ENCODE measurements at places on chromosomes 11 and 22.

DNA sequence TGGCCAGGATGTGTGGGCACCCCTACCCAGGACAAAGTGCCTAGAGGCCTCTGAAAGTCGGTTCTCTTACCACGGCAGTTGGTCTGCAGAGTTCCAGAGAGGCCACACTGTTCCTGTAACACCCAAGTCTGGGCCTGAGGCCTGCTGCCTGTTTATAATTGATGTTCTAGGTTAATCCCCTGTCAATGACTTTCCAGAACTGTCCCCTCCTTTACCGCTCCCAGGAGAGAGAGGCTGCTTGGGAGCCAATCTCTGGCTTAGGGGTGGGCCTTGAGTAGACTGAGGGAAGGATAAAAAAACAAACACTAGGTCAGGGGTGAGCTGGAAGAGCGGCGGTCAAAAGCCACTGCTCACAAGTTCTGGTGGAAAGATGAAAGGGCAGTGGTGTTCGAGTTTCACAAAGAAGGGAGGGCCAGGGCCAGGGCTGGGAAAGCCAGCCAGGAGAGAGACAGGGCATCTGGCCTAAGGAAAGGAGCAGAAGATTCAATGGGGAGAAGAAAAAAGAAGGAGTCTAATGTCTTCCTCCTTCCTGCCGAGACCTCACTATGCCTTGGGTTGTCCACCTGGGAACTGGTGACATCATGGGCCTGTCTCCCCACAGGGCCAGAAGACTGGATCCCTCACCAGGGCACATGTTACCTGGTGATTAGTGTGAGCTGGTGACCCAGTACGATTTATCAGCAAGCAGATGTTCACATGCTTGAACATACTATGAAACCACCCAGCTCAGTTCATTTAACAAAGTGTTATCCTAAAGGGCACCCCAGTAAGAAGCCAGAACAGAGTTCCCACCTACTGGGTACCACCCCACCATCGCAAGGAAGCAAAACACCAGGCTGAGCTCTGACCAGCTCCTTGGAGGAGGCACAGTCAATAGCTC lies 50.2 kb downstream of the PC start:
- no peak for DNase-seq

GRCh38 chr11:126006068-126006467 lies 56.6 kb downstream of the CDON start:
- no peak for DNase-seq

- DNase-seq = no peak
These were observed 19.3 kb downstream of the SBF2 start for GRCh38 chr11:10274726-10275125.

DNA sequence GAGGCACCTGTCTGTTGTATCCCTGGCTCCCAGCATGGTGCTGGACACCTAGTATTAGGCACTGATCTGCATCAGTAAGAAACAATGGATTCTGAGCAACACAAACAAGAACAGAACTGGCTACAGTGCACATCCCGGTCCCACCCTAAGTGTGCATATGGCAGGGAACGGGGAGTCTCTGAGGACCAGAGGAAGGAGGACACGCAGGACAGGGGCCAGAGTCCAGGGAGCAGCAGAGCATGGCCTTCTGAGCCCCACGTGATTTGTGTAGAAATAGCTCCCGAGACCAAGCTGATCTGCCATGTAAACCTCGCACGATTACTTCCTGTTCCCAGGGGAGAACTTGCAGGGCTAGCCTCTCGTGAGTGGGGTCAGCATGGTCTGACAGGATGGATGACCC lies 12.7 kb upstream of the SNX32 start:
- DNase-seq = no peak

GRCh38 chr11:33895752-33896137 lies 3.9 kb upstream of the LMO2 start:
- DNase-seq = no peak

DNA sequence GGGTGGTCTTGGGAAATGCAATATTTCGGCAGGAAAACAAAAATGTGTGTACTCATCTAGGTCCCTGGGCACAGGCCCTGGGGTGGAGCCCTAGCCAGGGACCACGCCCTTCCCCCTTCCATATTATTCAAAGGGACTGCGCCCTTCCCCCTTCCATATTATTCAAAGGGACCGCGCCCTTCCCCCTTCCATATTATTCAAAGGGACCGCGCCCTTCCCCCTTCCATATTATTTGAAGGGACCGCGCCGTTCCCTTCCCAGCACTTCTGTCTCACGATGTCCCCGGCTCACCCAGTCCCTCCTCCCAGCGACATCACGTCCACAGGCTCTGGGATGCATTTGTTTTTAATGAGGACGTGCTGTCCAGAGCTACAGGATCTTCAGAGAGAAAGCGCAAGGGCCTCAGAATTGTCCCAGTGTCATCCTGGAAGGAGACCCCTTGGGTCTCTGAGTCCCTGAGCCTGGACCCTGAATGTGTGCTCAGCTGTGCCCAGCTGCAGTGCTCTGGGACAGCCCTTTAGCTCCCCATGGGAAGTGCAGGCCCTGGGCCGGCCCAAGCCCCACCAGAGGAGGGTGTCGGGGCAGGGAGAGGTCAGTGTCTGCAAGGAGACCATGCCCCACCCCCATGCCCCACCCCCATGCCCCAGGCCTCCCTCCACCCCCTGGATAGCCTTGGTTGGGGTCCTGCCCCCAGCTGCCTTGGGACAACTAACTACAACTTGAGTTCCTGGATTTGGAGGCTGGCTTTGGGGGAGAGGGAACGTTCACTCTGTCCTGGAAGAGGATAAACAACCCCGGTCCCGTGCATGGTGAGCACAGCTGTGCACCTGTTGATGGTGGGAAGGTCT lies 810.0 kb downstream of the BRD1 start:
- DNase-seq = no peak

- DNase-seq = peak; percentile 95
These were observed 76.0 kb downstream of the UBASH3B start for GRCh38 chr11:122731500-122731913.

DNA sequence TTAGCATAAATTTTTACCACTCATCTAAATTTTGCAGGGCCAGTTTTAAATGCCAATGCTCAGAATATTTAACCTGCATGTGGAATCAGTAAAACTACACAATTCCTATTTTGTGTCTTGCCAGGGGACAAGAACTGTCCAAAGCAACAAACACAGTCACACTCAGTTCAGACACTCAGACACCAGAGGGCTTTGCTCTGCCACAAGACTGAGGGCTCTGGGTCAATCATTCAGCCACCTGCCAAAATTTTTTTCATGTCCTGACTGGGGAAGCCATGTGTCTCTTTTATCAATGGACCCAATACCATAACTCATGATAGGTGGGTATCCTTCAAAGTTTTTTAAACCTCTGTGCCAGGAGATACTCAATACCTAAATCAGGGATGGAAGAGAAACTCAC lies 304.0 kb upstream of the ANO3 start:
- no peak for DNase-seq

DNA sequence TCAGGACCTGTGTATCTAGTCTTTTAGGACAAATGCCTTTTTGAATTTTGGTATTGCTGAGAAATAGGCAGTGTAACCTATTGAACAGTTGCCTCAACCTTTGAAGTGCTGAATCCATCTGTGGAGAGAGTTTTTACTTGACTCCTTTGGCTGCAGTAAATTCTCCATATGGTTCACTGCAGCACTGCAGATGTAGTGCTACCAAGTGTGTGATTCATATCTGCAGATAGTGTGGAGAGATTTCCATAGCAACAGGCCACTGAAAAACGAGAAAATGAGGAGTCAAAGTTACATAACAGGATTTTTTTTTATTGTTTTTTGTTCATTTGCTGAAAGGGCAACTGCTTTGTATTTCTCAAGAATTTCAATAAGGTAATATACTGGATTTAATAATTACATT lies 356.1 kb downstream of the RAB38 start:
- no peak for DNase-seq

DNA sequence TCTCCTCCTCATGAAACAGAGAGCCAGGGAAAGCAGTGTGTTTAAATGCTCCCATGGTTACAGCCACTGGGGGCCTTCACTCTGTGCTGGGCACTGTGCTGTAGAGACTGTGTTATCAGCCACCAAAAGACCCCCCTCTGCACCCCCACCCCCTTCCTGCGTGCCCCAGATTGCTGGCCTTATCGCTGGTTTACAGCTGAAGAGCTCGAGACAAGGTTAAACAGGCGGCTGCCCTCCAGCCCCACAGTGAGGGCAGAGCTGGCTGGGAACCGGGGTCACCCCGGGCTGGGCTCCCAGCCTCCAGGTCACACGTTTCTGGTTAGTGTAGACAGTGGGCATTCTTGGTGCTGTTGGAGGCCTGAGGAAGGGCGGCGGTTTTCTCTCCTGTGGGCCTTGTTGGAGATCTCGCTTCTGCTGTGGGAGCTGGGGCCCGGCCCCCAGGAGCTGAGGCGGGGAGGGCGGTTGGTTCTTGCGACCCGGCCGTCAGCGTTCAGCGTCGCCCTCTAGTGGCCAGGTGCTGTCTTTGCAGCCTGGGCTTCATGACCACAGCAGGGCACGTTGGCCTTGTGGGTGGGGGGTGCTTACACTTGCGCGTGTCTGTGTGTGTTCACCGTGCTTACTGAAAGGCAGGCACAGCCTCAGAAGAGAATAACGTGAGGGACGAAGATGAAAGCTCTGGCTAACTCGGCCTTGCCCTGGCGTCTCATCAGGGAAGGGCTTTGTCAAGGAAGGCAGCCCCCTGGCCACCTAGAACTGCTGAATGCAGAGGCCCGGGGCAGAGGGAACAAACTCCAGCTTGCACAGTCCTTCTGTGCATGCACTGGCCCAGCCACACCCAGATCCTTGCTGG lies 40.8 kb downstream of the TBC1D22A start:
- DNase-seq = no peak

- no peak for DNase-seq
These were observed 9.9 kb upstream of the FERMT3 start for GRCh38 chr11:64196626-64197025.

DNA sequence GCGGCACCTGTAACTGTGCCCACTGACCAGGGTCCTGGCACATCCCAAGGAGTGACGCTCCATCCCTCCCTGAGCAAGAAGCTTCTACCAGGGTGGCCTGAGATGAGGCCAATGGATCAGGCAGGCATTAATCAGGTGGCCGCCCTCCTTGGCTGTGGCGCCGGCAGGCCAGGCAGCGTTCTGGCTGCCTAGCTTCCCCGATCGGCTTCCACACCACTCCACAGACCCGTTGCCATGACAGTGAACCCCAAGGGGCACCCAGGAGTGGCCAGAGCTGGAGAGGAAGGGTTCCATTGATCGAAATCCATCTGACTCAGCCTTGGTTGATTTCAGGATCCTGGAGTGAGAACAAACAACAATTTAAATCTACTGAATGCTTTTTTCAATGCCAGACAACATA lies 20.5 kb downstream of the LRRC55 start:
- no peak for DNase-seq

DNA sequence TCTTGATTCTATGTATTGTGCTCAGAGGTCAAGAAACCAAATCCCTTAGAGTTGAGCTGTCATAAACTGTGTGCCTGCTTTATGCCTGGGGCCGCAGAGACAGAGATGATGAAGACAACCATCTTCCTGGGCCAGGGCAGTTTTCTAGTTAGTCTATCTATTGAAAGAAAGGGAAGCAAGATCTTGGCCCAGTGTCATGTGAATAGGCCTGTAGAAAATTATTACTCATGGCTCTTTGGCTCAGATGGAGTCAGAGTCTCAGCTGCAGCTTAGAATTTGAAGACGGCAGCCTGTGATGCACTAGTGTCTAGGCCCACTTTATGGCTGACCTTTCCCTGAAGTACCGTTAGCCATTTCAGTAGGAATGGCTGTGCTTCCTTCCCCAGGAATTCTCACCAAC lies 112.0 kb downstream of the DBX1 start:
- peak; percentile 35 for DNase-seq

GRCh38 chr11:65894034-65894591 lies 3.6 kb downstream of the CCDC85B start:
- no peak for DNase-seq

GRCh38 chr11:2265396-2265795 lies 5.0 kb downstream of the ASCL2 start:
- DNase-seq = no peak

GRCh38 chr11:78015878-78016277 lies 7.2 kb downstream of the KCTD14 start:
- DNase-seq = no peak

- no peak for DNase-seq
These were observed 61.4 kb downstream of the C11orf58 start for GRCh38 chr11:16799890-16800289.

GRCh38 chr11:119157063-119157462 lies 8.2 kb downstream of the ABCG4 start:
- DNase-seq = no peak

DNA sequence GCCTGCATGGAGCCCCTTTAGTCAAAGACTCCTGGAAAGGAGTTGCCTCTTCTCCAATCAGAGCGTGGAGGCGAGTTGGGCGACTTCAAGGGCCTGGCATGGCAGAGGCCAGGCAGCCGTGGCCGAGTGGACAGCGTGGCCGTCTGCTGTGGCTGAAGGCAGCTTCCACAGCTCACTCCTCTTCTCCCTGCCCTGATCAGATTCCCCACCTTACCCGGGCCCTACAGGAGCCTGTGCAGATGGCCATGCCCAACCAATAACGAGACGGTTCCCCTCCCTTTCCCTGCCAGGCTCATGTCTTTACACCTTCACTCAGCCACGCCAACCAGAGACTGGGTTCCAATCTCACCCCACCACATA lies 20.0 kb upstream of the SLC22A12 start:
- no peak for DNase-seq

- DNase-seq = no peak
These were observed 55.9 kb downstream of the ENDOD1 start for GRCh38 chr11:95145430-95146060.

DNA sequence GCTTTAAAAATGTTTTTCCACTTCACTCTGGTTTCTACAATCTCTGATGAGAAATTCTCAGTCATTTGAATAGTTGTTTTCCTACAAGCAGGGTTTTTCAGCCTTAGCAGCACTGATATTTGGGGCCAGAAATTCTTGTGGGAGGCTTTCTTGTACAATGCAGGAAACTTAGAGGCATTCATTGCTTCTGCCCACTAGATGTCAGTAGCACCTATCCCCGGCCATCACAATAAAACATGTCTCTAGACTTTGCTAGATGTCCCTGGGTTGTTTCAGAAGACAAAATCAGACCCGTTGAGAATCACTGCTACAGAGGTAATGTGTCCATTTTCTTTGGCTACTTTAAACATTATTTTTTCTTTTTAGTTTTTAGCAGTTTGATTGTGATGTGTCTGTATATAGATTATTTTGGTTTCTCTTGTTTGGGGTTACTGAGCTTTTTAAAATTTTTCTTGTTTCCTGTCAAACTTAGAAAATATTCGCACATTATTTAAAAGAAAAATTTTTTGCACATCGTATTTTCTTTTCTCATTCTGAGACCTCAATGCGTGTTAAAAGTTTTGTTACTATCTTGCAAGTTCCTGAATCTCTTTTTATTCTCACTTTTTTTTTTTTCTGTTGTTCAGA lies 60.8 kb upstream of the CCDC179 start:
- DNase-seq = peak; percentile 40
